Myometrial cell (primary cell): ENCODE measurements at places on chromosomes 12 and 14. TPM values are rescaled to one million over a fixed set of nuclear protein-coding genes. Genes with fewer than 3 reads are reported as not detected.

ATF7IP gene
- 10.1 and 19.1 TPM in 2 replicates for total RNA-seq

RD3L gene
- total RNA-seq = not detected in 2 replicates

TRMT61A gene
- 7.8 and 12.7 TPM in 2 replicates for total RNA-seq

LUM gene
- total RNA-seq = 304 and 309 TPM in 2 replicates

RIMKLB gene
- 4.9 and 7.6 TPM in 2 replicates for total RNA-seq

RNASE7 gene
- total RNA-seq = not detected in 2 replicates

WNT5B gene
- total RNA-seq = 62.4 and 73.8 TPM in 2 replicates

C14orf180 gene
- total RNA-seq = not detected in 2 replicates

TAS2R50 gene
- 0.53 TPM in 1 of 2 replicates, not detected in the other for total RNA-seq

LALBA gene
- not detected in 2 replicates for total RNA-seq

PTHLH gene
- total RNA-seq = not detected in 2 replicates

CELA1 gene
- not detected in 2 replicates for total RNA-seq

SOCS4 gene
- 6.9 and 7.4 TPM in 2 replicates for total RNA-seq

MNAT1 gene
- 48.7 and 53.0 TPM in 2 replicates for total RNA-seq

SP1 gene
- total RNA-seq = 42.7 and 46.1 TPM in 2 replicates

MSRB3 gene
- 40.4 and 49.1 TPM in 2 replicates for total RNA-seq

TAS2R30 gene
- total RNA-seq = not detected in 2 replicates

FOXN4 gene
- total RNA-seq = not detected in 2 replicates

CLBA1 gene
- 5.2 and 8.3 TPM in 2 replicates for total RNA-seq

NTN4 gene
- total RNA-seq = 0.58 and 0.71 TPM in 2 replicates

GZMB gene
- not detected in 2 replicates for total RNA-seq

HSPA2 gene
- total RNA-seq = 18.5 and 19.7 TPM in 2 replicates

NANOG gene
- total RNA-seq = not detected in 2 replicates

FKBP3 gene
- total RNA-seq = 43.8 and 64.3 TPM in 2 replicates

SYT1 gene
- total RNA-seq = 4.6 and 6.6 TPM in 2 replicates

BMP4 gene
- 3.7 and 12.2 TPM in 2 replicates for total RNA-seq

KRT85 gene
- not detected in 2 replicates for total RNA-seq

SGPP1 gene
- total RNA-seq = 21.0 and 22.5 TPM in 2 replicates

PZP gene
- total RNA-seq = not detected in 2 replicates

FITM1 gene
- total RNA-seq = not detected in 2 replicates

CLMN gene
- under 0.01 and 0.29 TPM in 2 replicates for total RNA-seq

UBE3B gene
- total RNA-seq = 42.4 and 42.5 TPM in 2 replicates

LMO3 gene
- 0.58 and 0.71 TPM in 2 replicates for total RNA-seq
